ENCODE measurements at places on chromosomes 5 and 9.

GRCh38 chr5:53359916-53360517 is 120.4 kb upstream of the FST start:
- no peak for DNase-seq

- peak; percentile 31 for DNase-seq
Measured at GRCh38 chr9:96874947-96875460, 20.7 kb upstream of the ZNF782 start.

DNA sequence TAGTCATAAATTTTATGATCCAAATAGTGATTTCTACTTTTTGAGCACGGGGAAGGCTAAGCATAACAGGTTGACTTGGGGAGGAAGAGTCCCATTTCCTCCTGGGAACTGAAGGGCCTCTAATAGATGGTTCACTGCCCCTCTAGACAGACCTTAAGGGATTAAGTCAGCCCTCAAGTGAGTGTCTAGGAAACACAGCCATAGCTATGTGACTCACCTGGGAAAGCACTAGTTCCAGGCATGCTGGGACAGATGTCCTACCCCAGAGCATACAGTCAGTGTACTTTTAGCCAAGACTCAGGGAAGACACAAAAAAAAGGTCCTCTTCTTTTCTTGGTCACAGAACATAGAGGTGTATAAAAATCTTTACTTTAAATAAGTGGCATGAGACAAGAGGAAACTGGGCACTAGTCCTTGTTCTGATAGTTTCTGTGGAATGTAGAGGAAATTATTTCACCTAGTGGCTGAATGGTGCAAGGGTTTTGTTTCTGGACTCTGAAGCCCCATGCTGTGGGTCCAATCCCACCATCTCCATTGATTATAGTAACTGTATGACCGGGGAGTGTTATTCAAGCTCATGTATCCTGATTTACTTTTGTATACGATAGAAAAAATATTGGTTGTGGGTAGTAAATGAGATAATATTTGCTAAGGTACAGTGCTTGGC is 86.0 kb downstream of the NREP start:
- DNase-seq, result no peak

DNA sequence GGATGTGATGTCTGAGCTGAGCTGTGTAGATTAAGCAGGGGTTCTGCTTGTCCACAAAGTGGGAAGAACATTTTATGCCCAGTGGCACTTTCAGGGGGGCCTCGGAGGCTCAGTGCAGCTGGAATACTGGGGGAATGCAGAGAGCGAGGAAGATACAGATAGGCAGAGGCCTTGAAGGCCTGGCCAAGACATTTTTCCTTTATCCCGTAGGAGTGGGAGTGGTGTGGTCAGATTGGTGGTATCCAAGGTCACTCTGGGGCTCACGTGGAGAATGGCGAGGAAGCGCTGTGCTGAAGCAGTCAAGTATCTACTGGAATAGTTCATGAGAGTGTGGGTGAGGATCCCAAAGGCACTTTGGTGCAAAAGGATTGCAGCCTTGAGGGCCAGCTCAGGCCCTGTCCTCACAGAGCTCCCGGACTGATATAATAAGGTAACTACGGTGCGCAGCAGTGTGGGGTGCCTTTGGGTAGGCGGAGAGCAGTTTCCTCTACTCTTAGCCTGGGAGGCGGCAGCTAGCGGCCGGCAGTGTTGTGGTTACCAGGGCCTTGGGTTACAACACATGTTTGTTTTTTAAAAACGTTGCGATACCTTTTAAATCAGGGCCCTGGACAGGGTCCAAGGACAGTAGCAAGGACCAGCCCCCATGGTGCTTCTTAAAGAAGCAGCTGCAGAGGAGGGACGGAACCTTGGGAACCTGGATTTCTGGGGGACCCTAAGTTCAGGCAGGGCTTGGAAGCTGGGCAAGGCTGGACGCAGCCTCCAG is 10.8 kb upstream of the CCDC69 start:
- no peak for DNase-seq

DNA sequence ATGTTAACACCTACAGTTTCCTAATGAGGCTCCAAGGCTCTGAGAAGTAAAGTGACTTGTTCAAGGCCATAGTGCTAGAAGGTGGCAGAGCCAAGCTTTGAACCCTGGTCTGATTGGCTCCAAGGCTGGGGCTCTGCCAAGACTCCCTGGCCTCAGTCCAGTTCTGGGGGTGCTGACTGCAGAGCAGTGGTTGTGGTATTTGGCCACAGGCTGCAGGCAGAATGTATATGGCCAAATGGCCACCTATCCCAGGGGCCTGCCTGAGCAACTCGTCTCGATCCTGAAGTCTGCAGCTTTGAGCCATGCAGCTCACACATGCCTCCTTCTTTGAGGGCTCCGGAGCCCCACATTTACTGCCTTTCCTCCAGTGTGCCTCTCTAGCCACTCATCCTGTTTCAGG is 9.7 kb upstream of the NEK6 start:
- DNase-seq, result no peak

- peak; percentile 3 for DNase-seq
Measured at GRCh38 chr9:1100945-1101344, 50.8 kb downstream of the DMRT2 start.

DNA sequence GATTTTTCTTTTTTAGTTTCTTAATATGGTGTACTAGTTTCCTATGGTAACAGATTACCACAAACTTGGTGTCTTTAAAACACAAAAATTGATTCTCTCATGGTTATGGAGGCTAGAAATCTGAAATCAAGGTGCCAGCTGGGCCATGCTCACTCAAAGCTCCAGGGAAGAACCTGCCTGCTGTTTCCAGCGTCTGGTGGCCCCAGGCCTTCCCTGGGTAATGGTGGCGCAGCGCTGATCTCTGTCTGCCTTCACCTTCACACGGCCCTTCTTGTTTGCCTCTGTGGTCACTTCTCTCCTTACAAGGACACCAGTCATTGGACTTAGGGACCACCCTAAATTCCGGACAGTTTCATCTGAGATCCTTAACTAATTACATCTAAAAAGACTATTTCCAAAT is 70.5 kb upstream of the GFPT2 start:
- no peak for DNase-seq

DNA sequence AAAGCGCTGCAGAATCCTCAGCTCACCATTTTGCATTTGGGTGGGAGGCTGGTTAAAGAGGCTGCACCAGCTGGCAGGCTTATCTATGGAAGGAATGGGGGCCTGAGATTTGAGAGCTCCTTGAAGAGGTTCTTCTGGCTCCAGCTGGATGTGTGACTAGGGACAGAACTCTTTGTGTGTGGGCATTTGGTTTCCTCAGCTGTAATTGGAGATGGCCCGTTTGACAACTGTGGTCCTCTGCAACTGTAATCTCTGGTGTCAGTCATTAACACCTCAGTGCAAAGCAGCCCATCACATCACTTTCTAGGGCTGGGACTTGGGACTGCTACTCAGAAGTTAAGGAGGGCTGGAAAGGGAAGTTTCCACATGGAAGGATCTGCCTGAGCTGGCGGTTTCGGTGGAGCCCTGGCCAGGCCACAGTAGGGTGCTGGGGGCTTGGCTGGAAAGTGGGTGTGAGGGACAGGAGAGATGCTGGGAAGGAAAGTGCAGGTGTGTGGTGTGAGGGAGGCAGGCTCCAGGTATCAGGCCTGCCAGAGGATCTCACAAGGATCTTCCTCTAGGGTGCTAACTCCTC is 193.8 kb downstream of the GADD45G start:
- no peak for DNase-seq

- DNase-seq, result no peak
Measured at GRCh38 chr5:178602752-178603151, 12.6 kb upstream of the COL23A1 start.

GRCh38 chr5:132497488-132497997 is 7.0 kb upstream of the IRF1 start:
- no peak for DNase-seq

DNA sequence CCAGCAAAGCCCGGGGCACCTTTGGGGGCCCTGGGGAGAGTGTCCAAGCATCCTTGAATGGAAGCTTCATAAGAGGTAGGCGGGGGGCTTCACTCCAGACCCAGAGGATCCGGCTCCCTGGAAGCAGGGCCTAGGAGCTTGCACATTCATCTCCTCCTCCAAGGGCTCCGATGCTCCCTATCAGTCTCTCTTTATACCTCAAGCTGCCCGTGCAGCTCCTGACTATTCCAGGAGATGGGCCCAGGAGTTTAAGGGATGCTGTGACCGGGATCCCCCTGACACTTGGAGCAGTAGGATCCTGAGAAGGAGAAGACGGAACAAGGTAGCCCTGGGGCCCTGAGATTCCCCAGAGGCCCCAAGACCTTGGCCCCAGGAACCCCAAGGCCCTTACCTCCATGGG is 25.9 kb downstream of the CSF1R start:
- no peak for DNase-seq

- no peak for DNase-seq
Measured at GRCh38 chr9:121563425-121563824, 63.8 kb upstream of the GGTA1 start.

DNA sequence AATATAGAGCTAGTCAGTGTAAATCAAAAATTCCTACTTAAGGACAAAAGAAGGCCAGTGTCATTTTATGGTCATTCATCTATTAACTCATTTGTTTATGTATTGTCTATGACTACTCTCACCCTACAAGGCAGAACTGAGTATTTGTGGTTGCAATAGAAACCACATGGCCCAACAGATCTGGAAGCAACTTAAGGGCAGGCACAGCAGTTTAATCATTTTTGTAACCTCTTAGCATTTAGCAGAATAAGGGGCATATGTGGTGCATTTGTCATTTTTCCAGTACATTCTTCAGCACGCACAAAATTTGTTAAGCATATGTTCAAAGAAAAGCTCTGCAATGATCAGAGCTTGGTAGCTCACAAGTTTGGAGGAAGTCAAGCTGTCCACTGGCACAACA is 1.1 kb downstream of the FKBP15 start:
- DNase-seq, result no peak

- DNase-seq, result no peak
Measured at GRCh38 chr5:143030349-143030748, 260.2 kb downstream of the ARHGAP26 start.

DNA sequence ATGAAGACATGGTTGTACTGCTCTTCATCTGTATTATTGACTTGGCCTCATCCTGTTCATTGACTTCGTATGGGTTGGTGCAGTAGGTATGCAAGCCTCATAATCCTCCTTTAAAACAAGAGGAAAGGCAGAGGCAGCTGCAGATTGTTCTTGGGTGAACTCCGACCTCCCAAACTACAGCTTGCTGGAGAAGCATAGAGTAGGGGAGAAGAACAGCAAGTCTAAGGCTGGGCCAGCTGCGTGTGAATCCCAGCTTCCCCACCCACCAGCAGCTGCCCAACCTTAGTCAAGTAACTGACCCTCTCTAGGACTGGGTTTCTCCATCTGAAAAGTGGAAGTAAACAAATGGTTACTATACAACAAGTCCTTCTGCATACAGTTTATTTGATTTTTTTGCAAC is 114.5 kb upstream of the WWC1 start:
- DNase-seq, result no peak

GRCh38 chr9:89883401-89884341 is 278.9 kb downstream of the GADD45G start:
- no peak for DNase-seq

GRCh38 chr9:1429297-1429696 is 379.1 kb downstream of the DMRT2 start:
- DNase-seq, result no peak

- no peak for DNase-seq
Measured at GRCh38 chr9:5264219-5264595, 33.0 kb downstream of the INSL4 start.

GRCh38 chr9:135692410-135692809 is 6.9 kb downstream of the SOHLH1 start:
- no peak for DNase-seq

- DNase-seq, result no peak
Measured at GRCh38 chr9:274406-274805, 59.7 kb downstream of the DOCK8 start.

GRCh38 chr5:90967443-90967842 is 408.8 kb downstream of the ADGRV1 start:
- DNase-seq, result no peak

- DNase-seq, result no peak
Measured at GRCh38 chr5:82564963-82565362, 286.8 kb upstream of the RPS23 start.

- no peak for DNase-seq
Measured at GRCh38 chr5:59569158-59569557, 324.4 kb downstream of the PDE4D start.

- DNase-seq, result peak; percentile 89
Measured at GRCh38 chr9:36151316-36152210, 15.0 kb downstream of the GLIPR2 start.

DNA sequence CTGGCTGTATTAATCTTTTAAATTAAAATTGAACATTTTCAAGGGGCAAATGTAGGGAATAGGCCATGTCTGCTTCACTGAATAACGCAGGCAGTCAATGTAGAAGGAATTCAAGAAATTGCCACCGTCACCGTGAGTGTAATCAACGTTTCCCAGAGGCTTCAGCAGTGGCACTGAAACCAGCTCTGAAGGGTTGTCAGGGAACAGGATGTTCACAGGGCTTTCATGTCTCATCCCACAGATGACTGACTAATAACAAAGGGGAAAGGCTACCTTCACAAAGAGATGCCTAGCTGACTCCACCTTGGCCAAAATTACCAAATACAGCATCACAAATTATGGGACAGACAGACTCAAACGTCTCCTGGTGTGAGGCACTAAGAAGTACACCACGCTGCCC is 70.4 kb upstream of the SIMC1 start:
- no peak for DNase-seq

GRCh38 chr5:25009063-25009462 is 364.3 kb upstream of the CDH10 start:
- no peak for DNase-seq

DNA sequence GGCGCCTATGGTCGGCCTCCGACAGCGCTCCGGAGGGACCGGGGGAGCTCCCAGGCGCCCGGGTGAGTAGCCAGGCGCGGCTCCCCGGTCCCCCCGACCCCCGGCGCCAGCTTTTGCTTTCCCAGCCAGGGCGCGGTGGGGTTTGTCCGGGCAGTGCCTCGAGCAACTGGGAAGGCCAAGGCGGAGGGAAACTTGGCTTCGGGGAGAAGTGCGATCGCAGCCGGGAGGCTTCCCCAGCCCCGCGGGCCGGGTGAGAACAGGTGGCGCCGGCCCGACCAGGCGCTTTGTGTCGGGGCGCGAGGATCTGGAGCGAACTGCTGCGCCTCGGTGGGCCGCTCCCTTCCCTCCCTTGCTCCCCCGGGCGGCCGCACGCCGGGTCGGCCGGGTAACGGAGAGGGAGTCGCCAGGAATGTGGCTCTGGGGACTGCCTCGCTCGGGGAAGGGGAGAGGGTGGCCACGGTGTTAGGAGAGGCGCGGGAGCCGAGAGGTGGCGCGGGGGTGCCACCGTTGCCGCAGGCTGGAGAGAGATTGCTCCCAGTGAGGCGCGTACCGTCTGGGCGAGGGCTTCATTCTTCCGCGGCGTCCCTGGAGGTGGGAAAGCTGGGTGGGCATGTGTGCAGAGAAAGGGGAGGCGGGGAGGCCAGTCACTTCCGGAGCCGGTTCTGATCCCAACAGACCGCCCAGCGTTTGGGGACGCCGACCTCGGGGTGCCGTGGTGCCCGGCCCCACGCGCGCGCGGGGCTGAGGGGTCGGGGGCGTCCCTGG is 561 bp downstream of the DAPK1 start:
- no peak for DNase-seq

- DNase-seq, result no peak
Measured at GRCh38 chr5:152403046-152403445, 2.0 kb downstream of the NMUR2 start.

- peak; percentile 74 for DNase-seq
Measured at GRCh38 chr9:91036826-91037510, 235.3 kb downstream of the SYK start.

GRCh38 chr9:81375187-81376100 is 313.9 kb downstream of the TLE1 start:
- no peak for DNase-seq
